ENCODE measurements at places on chromosomes 7 and 10. TPM values are rescaled to one million over a fixed set of nuclear protein-coding genes. Genes with fewer than 3 reads are reported as not detected.

The GJD4 gene
- total RNA-seq = not detected

GRCh38 chr10:14916600-14916999 lies 37.3 kb downstream of the DCLRE1C start:
- DNase-seq = no peak

The OR2F1 gene
- not detected for total RNA-seq

The AMPH gene
- not detected for total RNA-seq

DNA sequence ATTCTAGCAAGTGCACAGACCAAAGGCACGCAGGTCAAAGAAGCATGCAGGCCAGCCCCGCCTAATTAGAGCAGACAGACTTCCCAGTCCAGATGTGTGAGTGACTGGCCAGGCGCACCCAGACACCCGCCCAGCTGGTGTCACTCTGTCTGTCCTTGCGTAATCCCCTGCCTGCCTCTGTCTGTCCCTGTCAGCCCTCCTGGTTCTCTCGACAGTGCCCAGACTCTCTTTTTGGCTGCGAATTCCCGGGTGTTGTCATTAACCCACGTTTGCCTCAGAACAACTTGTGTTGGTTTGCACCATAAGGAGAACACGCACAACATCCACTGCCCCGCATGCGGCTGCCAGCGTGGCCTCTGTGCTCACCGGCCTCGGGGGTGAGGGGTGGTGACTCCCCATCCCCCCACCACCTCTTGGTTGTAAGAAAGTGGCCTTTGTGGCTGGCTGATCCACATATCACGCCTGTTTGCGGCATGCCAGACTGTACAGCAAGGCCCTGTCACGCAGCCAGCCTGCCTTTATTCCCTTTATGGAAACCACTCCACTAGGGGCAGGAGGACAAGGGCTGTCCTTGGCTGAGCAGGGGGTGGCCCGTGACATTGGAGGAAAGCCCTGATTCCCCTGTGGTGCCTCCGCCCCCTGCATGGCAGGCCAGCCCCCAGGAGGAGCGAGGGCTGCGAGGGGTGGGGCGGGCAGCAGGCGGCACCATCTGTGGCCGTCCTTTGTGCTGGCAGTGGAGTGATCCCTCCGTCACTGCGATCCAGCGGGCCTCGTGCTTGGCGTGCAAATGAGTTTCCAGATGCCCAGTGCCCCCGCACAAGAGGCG lies 72.8 kb upstream of the PPIF start:
- DNase-seq = no peak

The AP5Z1 gene
- 70.1 TPM for total RNA-seq

The PTPRN2 gene
- total RNA-seq = 4.9 TPM

The SPDYE8 gene
- total RNA-seq = not detected

GRCh38 chr7:42886129-42886528 lies 25.7 kb downstream of the C7orf25 start:
- DNase-seq = no peak

- DNase-seq = no peak
Measured at GRCh38 chr10:58994226-58995057, 182.0 kb upstream of the PHYHIPL start.

DNA sequence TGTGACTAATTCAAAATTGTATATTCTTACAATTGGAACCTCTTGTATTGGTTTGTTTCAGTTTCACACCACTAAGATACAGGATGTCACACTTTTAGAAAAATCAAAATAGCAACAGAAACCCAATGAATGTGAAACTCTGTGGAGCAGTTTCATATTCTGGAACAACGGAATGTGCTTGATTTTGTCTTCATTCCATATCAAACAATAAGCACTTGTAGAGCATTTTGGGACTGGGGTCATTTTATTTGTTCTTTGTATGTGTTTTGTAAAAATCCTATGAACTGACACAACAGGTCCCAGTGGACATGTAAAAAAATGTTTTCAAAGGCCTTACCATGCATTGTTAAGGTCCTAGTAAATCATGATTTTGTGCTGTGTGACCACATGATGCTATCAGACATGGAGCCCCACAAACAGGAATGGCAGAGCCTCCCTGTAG lies 123.1 kb downstream of the DKK1 start:
- DNase-seq = no peak

GRCh38 chr7:86747698-86748097 lies 104.0 kb downstream of the GRM3 start:
- no peak for DNase-seq

The UPK3B gene
- 2.7 TPM for total RNA-seq

The PRTFDC1 gene
- total RNA-seq = 1.5 TPM

DNA sequence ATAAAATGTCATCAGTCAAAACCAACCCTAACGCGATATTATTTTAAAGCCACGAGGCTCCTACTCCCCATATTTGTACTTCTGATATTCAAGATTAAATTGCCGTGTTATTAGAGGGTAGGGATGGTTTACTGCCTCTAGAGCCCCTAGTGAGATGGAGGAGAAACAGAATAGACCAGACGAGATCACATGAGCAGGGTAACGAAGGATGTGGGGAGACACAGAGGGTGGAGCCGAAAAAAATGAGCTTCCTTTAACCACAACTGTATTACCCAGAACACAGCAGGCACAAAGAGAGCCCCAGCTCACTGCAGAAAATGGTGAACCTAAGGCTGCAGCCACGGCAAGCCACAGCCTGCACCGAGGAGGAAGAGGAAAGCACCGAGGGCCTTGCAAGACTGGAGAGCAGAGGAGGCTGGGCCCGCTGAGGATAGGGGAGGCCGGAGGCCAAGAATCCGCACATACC lies 14.3 kb downstream of the ZC3HAV1 start:
- peak; percentile 81 for DNase-seq

The HTR7 gene
- total RNA-seq = not detected

The NUTM2B gene
- 1.6 TPM for total RNA-seq

DNA sequence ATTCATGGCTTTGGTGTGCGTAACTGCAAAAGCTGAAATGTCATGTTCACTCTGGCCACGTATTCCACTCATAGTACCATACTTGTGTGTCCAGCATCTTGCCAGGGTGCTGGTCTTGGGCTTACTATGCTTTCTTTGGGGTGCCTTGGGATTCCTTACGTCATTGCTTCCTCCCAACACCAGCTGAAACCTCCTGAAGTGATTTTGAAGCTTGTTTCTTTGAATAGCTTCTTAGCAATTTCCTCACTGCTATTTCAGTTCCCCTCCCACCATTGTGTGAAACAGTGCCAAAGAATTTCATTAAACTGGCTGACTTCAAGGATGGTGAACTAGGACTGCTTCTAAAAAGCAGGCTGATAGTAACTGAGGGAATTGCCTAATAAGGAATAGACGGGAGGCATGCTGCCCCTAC lies 36.9 kb downstream of the ENTPD1 start:
- DNase-seq = no peak

- no peak for DNase-seq
Measured at GRCh38 chr10:110137142-110137545, 70.3 kb upstream of the MXI1 start.

- no peak for DNase-seq
Measured at GRCh38 chr10:3173171-3173878, 743 bp upstream of the PITRM1 start.

The SPDYE9 gene
- total RNA-seq = not detected

DNA sequence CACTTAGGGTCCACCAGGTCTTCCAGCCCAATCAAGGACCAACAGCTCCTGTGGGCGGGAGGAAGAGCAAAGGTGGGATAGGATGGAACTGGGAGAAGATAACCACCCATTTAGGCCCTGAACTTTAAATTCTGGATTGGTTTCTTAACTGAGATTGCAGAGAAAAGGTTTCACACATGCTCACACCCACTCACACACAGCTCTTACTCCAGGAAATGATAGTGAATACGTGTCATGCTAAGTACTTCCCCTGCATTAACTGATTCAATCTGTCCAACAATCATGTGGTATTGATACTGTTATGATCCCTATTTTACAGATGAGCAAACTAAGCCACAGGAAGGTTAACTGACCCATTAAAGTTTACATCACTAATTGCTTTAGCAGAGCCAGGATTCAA lies 4.6 kb upstream of the CYP3A4 start:
- no peak for DNase-seq

DNA sequence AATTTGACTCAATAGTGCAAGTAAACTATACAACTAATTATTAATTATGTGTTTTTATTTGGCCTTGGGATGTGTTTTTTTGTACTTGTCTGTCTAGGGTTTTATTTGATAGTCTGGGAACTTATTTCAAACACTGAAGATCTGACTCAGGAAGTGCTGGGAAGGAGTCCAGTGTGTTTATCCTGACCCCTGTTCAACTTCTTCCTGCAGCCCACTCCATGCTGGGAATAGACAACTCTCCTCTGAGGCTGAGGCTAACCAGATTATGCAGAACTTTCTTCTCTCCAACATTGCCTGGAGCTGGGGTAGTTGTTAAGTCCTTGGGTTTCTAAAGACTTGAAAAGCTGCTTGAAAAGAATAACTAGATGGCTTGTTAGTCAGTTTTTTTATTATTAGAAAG lies 6.9 kb downstream of the CISD1 start:
- DNase-seq = no peak

DNA sequence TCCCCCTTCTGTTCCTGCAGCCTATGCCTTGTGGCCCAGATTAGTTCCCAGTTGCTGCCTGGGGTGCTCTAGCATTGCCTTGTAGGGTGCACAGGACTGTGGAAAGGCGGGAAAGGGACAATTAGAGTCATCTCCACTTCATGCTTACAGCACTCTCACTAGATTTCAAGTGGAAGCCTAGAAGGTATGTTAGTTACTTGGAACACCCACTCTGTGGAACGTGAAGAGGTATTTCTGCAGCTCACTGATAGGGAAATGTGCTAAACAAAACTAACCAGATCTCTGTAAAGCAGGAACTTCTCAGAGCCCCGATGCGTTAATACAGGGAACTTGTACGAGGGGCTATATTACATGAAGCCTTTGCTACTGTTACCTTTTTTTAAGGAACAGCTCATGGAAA lies 19.4 kb downstream of the STMP1 start:
- DNase-seq = no peak

- DNase-seq = no peak
Measured at GRCh38 chr10:15609246-15609645, 110.5 kb downstream of the ITGA8 start.

DNA sequence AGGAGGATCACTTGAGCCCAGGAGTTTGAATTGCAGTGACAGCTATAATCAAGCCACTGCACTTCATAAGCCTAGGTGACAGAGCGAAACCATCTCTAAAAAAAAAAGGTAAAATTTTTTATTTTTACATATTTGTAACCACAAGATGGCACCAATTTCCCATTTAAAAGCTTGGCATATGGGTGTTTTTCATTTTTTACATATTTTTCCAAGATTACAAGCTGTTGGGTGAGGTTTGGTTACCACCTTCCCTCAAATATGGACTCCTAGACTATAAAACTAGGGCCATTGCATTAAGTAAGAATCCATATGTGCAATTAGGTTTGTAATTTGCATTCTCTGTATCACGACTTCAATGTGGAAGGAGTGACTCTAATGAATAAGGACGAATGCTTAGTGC lies 129.3 kb upstream of the ACBD5 start:
- no peak for DNase-seq

DNA sequence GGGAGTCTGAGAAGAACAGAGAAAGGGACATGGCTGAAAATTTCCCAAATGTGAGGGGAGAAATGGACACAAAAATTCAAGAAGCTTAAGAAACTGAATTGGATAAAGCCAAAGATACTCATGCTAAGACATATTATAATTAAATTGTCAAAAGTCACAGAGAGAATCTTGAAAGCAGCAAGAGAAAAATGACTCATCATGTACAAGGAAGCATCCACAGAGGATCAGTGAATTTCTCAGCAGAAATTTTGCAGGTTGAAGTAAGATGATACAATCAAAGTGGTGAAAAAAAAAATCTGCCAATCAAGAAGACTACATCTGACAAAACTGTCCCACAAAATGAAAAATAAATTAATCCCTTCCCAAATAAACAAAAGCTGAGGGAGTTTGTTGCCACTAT lies 56.8 kb downstream of the MPP7 start:
- no peak for DNase-seq

GRCh38 chr7:76086070-76086469 lies 38.2 kb downstream of the MDH2 start:
- no peak for DNase-seq

- no peak for DNase-seq
Measured at GRCh38 chr10:308101-308500, 172.8 kb downstream of the ZMYND11 start.

DNA sequence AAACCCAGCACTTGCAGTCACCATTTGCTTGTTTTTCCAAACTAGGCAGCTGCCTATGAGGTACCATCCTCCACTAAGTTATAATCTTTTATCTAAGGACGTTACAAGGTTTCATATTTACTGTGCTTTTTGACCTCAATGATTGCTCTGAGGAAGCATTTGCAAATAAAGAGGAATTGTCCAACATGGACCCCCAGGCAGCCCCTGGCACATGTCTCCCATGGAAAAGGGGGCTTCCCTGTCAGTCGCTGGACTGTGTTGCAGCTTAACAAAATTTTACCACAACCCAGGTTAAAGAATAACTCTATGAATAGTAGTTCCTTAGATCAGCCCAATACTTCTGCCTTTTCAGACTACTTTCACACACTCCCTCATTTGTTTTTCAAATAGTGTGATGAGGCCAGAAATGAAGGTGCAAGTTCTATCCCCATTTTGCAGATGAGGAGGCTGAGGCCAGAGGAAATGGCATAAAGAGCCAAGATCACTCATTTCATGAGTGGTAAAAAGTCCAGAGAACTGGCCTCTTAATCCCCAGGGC lies 52.8 kb upstream of the ZPBP start:
- DNase-seq = no peak

GRCh38 chr7:41592236-41592635 lies 110.7 kb downstream of the INHBA start:
- DNase-seq = no peak

GRCh38 chr10:90960355-90960814 lies 39.5 kb upstream of the ANKRD1 start:
- DNase-seq = no peak

DNA sequence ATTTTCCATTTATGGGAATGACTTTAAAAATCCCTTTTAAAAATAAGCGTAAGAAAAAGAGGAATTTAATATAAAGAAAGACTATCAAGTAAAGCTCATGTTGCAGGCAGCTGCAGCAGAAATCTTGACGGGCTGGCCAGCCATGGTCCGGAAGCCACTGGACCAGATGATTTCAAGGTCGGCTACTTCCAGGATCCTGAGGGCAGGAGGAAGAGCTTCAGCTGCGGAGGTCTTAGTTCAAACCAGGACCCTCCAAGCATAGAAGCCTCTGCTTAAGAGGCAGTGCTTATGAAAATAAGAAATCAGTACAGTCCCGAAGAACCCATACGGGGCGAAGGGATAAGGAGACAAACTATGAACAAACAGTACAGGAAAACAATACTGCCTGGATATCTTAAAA lies 220.2 kb upstream of the CELF2 start:
- no peak for DNase-seq

GRCh38 chr10:33804584-33804983 lies 470.1 kb upstream of the NRP1 start:
- no peak for DNase-seq

DNA sequence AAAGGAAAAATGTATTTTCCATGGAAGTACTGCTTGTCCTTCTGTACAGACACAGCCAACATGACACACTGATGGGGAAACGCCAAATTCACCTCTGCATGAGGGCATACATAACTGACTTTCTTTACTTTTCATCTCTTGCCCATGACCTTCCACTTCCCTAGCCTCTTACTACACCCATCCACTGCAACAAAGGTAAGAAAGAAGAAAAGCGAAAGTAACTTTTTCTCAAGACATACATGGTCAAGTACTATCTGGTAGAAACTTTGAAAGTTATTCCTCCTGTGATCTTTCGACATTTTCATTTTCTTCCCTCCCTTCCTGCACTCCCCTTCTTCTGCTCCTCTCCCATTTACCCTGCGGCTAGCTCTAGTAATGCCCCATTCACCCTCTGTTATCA lies 130.8 kb downstream of the USP6NL start:
- DNase-seq = no peak

The LLCFC1 gene
- total RNA-seq = not detected

The CALML3 gene
- not detected for total RNA-seq

The CUBN gene
- total RNA-seq = 3.2 TPM

GRCh38 chr10:53487019-53487983 lies 714.7 kb upstream of the MBL2 start:
- no peak for DNase-seq
